Activated CD4-positive, alpha-beta T cell treated with anti-CD3 and anti-CD28 coated beads for 48 hours (primary cell): ENCODE measurements at places on chromosomes 3 and 15.

DNA sequence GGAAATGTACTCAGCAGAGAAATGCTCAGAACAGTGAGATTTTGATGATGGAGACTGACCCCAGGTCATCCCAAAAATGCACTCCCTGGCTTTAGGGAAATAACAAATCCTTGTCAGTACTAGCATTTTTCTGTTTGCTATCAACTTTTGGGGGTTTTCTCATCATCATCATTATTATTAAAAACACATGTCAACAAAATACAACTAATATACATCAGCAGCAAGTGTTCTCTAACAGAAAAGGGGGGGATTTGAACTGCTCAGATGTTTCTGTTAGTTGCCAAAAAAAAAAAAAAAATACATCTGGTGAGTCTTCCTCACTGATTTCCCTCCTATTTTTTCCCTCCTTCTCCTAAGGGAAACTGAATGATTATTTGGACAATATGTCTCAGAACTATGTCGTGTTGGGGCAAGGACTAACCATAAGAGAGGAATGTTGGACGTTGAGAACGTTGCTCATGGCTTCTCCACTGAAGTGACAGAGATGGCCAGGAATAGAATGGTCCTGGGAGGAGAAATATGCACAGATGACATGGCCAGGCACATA, 230.0 kb upstream of the MCTP2 start:
- DNase-seq: no peak

DNA sequence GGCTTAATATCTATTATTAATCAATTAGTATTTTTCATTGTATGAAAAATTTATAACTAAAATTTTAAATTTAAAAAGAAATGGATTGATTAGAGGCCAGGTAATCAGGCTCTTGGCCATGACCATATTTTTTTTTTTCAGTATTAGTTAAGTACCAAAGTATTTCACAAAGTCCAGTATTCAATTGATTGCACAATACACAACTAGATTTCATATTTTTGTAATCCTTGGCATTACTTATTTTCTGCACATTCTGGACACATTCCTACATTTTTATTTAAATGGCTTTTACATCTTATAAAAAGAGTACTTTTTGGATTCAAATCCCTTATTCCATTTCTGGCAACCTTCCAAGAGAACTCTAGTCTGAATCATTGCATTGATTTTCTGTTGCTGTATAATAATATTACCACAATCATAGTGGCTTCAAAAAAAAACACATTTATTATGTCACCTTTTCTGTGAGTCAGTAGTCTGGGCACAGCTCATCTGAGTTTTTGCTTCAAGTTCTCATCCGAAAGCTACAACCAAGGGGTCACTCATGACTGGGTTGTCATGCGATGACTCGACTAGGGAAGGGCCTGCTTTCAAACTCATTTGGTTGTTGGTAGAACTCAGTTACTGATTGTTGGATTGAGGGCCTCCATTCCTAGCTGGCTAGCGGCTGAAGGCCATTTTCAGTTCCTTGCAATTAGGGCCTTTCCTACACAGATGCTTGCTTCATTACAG, 90.7 kb downstream of the CNTN6 start:
- no peak for DNase-seq

GRCh38 chr3:36697229-36698001, 66.9 kb downstream of the DCLK3 start:
- DNase-seq: no peak

- no peak for DNase-seq
Observed at GRCh38 chr3:196617256-196617655, 22.2 kb upstream of the NRROS start.

DNA sequence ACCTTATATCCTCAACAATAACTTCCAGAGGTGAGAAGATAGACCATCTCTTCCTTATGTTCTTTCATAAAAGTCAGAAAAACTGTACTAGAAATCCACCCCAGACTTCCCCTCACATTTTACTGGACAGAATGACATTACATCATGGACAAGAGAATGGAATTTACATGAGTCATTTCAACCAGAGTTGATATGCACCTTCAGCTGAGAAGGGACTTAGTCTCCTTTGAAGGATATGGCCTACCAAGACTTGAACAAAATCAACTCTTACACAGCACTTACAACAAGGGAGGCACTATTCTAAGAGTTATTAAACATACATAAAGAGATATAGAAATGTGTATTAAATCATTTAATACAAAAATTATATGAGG, 380.0 kb upstream of the DPH6 start:
- no peak for DNase-seq

DNA sequence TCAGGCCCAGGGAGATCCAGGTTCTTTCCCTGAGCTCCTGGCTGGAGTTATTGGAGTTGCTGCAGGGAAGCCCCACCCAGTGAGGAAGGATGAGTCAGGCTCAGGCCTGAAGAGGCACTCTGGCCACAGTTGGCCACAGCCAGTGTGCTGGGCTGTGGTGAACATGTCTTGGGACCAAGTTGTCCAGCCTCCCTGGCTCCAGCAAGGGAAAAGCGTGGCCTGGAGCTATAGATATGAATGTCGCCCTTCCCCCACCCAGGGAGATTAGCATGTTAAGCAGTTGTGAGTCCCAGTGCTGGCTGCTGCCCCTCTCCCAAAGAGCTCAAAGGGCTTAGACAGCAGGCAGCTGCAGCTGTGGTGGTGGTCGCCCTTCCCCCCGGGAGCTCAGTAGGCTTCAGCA, 963.2 kb downstream of the ROBO2 start:
- no peak for DNase-seq

- DNase-seq: no peak
Observed at GRCh38 chr15:98905963-98906711, 101.5 kb downstream of the PGPEP1L start.

DNA sequence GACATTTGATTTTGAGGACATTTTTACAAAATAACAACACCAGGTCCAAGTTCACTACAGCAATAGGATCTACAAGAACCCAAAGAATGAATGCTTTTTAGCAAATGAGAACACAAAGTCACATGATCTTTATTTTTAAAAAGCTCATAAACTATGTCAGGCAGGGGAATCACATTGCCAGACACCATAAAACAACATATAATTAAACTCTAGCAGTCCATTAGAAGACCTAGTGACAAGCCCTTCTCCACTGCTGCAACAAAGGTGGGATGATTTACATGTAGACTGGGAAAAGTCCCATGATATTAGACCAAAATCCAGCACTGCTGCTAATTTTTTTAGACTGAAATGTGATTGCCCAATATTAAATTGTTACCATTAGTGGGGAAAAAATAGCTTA, 92.6 kb downstream of the FHIT start:
- DNase-seq: no peak

DNA sequence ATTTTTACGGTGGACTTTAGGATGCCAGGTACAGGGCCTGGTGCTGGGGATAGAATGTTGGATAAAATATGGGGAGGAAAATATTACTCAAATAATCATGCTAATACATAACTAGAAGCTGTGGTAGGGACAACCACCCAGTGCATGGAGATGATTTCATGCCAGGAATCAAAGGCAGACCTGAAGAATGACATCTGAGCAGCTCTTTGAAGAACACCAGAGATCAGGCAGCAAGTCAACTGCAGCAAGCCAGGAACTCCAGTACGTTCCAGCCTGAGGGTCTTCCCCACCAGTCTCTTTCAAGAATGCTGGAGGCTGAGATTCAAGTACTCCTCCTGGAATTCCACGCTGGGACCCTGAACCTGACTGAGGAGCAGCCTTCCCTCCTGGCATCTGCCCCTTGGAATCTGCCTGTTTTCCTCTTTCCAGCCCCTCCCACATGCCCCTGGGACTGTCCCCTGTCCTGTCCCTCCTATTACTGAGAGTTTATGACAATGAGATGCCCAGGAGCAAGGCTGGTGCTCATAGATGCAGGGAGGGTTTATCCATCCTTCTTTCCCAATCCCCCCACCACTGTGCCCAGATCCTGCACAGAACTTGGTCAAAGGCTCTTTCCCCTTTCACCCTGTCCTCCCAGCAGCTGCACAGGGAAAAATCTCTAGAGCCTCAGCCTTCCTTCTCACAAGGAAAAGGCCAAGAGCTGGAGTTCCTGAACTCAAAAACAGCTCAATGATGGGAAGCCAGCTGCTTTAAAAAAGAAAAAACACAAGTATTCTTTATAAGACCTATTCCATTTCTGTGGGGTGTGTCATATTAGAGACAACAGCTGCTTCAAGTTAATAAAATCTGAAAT, 68.0 kb downstream of the PDZRN3 start:
- DNase-seq: no peak

GRCh38 chr3:67647390-67647878, 7.0 kb downstream of the SUCLG2 start:
- no peak for DNase-seq

- DNase-seq: no peak
Observed at GRCh38 chr3:177968891-177969290, 567.3 kb upstream of the KCNMB2 start.
